ENCODE measurements at places on chromosomes 12 and 14.
A peak's percentile ranks its signal among the peaks of the same experiment; 100 is the strongest.

GRCh38 chr12:106601496-106601895 lies 18.7 kb downstream of the RFX4 start:
- no peak for DNase-seq

DNA sequence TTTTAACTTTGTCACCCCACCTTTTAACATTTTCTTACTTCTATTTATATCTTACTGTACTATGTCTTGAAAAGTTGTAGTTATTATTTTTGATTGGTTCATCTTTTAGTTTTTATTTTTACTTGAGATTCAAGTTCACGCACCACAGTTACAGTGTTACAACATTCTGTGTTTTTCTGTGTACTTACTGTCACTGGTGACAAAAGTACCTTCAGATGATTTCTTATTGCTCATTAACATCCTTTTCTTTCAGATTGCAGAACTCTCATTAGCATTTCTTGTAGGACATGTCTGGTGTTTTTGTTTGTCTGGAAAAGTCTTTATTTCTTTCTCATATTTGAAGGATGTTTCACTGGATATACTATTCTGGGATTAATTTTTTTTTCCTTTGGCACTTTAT lies 289.9 kb downstream of the BCAT1 start:
- no peak for DNase-seq

DNA sequence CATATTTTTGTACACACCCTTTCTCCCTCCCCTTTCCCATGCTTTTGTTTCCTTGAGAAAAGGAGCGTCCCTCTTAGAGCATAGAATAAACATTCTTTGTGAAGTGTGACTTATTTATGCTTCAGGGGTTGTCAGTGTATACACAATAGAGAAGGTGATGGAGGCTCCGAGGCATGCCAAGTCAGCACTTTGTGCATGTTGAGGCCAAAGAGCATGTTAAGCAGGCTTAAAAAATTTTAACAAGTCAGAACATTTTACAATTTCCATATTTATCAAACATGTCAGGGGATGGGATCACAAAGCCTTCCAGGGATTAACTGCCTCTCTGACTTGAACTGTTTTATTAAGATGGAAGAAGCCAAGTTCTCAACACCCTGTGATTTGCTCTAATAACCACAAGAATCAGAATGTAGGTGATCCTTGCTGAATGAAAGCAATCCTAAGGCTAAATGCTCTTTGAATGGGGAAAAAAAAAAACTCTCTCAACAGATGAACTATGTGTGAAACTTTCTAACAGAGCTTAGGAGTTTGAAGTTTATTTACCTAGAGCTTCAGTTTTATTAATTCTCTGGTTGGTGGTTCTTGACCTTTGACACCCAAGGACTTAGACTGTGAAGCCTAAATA lies 223.1 kb downstream of the RAD51B start:
- no peak for DNase-seq

GRCh38 chr12:128603573-128604115 lies 220.1 kb downstream of the SLC15A4 start:
- DNase-seq, result no peak

- DNase-seq, result no peak
These were observed 4.3 kb downstream of the DDIT3 start for GRCh38 chr12:57515934-57516541.

DNA sequence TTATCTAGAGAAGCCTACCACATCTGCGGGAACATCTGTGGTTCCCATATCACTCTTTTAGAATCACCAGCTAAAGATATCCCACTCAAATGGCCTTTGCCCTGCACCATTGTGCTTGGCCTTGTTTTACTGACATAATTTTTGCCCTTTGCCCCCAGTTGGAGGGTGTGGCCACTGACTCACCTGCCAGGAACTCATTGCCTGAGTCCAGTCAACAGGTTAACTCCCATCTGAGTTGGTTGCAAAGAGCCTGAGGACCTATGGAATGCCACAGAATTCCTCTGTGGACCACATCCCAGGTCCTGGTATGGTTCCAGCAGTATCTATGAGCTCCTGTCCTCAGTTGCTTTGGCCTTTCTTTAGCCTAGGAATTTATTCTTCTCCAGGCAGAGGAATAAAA lies 55.7 kb upstream of the PTGR2 start:
- no peak for DNase-seq

- no peak for DNase-seq
These were observed 16.7 kb downstream of the HOMEZ start for GRCh38 chr14:23269193-23269592.

DNA sequence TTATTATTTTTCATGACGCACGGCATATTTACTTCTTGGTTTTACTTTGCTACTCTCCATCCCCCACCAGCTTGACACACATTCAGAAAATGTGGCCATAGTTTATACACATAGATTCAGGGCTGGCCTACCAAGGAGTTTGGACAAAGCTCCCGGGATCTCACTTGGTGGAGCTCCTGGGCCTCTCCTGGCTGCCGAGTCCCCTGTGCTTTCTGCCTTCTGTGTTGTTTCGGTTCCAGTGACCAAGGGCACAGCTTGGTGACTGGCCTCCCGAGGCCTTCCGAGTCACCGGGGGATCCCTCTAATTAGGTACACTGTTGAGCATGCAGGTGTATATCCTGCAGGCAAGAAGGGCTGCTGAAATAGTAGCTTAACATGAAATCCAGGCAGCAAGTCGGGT lies 63.5 kb downstream of the RGS6 start:
- no peak for DNase-seq

GRCh38 chr12:98998697-98999299 lies 353.7 kb downstream of the APAF1 start:
- DNase-seq, result peak; percentile 65

- DNase-seq, result peak; percentile 36
These were observed 6.3 kb downstream of the ZFP36L1 start for GRCh38 chr14:68786491-68787091.

GRCh38 chr14:77844802-77845201 lies 44.9 kb downstream of the ADCK1 start:
- no peak for DNase-seq

DNA sequence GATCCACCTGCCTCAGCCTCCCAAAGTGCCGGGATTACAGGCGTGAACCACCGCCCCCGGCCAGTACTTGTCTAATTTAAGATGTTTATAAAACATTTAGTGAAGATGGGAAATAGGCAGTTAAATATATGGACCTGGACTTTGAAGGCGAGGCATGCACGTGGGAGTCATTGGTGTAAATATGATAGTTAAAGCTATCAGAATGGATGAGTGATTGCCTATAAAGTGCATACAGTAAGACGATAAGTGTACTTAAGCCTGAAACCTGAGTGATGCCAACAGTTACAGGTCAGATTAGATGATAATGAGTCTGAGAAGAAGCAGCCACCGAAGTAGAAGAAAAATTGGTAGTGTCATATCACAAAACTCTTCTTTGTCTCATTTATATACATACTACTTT lies 11.5 kb downstream of the RAD51B start:
- DNase-seq, result no peak

DNA sequence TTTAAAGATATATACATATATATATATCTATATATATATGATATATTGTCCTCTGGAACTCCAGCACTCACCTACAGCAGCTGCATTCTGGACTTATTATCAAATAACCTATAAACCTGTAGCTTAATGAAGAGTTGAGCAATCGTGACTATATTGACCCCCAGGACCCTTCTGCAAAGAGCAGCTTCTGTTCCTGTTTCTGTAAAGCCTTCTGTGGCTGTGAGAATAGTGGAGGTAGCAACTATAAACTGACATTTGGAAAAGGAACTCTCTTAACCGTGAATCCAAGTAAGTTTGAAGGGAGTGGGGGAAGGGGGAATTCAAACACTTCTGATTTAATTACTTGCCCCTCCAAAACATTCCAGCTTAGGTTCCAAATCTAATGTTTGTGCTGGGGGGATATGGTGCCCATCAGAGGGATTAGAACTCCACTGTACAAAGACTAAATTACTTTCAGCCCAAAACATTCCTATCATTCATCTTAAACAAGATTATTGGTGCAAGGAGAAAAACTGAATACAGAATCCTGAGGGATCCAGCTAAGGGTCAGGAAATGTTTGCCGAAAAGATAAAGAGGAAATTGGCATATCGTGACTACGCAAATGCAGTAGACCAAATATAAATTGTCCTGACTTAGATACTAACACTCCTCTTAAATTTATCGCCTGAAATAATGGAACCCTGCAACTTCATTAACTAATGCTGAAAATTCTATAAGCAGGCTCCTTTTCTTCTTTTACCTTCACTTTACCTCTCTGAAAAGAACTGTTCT lies 106.1 kb downstream of the DAD1 start:
- no peak for DNase-seq

GRCh38 chr12:84497819-84498218 lies 414.8 kb downstream of the SLC6A15 start:
- peak; percentile 39 for DNase-seq

DNA sequence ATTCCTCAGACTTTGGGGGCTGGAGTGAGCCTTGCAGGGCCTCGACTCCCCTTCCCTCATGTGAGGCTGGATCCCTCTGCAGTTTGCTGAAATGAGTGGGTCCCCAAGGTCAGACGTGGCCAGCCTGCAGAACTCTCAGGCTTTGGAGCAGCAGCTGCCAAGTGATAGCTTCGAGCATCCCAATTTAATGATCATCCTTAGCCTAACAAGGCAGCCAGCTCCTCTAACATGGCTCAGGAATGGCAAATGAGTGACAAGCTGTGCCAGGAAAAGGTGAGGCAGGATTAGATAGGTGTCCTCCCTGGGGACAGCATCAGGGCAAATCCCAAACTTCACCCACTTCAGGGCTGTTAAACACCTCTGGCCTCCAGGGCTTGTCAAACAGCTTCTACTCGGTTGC lies 130.7 kb upstream of the PWP1 start:
- DNase-seq, result no peak

DNA sequence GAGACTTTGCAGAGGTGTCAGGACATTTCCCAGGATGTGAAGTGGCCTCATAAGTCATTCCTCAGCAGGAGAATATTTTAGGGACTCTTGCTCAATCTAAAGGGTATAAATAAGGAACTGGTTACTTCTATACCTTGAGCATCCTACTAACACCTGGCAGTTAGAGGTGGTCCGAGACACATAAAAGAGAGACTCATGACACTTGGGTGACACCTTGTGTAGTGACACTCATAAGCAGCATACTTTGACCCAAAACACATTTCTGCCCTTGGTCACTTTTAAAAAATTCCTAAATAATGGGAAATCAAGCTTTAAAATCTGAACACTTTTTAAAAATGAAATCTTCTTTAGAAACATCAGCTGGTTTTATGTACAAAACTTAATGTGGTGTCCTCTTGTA lies 118.4 kb downstream of the KCNMB4 start:
- DNase-seq, result no peak

- DNase-seq, result no peak
These were observed 9.4 kb upstream of the PRKAG1 start for GRCh38 chr12:49027846-49028555.

GRCh38 chr14:55713486-55713885 lies 133.5 kb downstream of the KTN1 start:
- no peak for DNase-seq

DNA sequence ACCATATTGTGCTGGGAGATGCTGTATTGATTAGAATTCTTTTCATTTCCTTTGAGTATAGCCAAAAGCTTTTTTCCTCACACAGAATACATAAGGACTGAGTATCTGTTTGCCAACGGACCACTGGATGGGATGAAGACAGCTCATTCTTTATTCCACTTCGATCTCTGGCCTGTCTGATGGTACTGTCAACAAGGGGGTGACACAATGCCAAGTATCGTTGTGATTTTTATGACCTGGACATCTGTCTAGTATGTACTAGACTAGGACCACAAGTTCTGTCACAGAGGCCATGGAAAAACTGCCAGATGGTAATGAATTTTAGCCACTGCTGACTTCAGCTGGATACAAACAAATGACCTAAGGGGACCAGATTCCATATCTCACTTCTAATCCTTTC lies 502.7 kb downstream of the SOX5 start:
- no peak for DNase-seq

DNA sequence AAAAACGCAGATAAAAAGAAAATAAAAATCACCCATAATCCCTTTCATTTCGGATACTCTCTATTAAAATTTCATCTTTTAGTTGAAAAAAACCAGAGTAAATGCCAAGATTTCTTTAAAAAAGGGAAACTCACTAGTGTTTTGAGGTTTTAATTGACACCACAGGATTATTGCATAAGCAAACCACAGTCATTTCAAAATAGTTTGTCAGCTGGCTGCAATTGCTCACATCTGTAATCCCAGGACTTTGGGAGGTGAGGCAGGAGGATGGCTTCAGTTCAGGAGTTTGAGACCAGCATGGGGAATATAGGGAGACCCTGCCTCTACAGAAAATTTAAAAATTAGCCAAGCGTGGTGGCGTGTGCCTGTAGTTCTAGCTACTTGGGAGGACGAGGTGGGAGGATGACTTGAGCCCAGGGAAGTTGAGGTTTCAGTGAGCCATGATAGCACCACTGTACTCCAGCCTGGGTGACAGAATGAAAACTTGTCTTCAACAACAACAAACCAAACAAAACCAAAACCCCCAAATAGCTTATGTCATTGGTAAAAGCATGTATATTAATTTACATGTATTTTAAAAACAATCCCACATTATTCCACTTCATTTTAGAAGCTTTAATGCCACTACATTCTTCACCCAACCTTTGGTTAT lies 48.8 kb downstream of the SYNE2 start:
- no peak for DNase-seq

- no peak for DNase-seq
These were observed 73.0 kb downstream of the GCH1 start for GRCh38 chr14:54829486-54830224.

GRCh38 chr14:102955636-102956408 lies 33.4 kb downstream of the AMN start:
- no peak for DNase-seq

- no peak for DNase-seq
These were observed 120.3 kb upstream of the SLC38A4 start for GRCh38 chr12:46946137-46946536.

DNA sequence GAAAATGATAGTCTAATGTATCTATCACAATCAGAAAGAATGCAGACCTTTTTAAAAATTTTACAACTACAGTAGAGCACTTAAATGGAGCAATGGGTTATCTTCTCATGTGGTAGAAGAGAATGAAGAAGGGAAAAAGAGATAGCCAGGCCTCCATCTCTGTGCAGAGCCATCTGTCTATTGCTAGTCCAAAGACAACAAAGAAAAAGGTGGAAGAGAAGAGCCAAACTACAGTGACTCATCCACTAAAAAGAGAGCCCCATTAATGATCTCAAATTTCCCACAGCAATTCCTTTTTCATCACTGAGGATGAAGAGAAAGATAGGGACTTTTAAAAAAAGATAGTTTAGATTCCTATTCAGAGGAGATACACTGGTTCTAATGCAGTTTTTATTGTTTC lies 232.9 kb downstream of the ATXN7L3B start:
- DNase-seq, result no peak

- DNase-seq, result no peak
These were observed 379.6 kb downstream of the FLRT2 start for GRCh38 chr14:85909581-85909980.

- no peak for DNase-seq
These were observed 24.0 kb downstream of the FKBP11 start for GRCh38 chr12:48901278-48901677.
